Activated CD8-positive, alpha-beta memory T cell treated with anti-CD3 and anti-CD28 coated beads for 4 hours (primary cell): ENCODE measurements at places on chromosomes 5 and 9.

- DNase-seq, result no peak
These were observed 1.7 kb downstream of the PDCD1LG2 start for GRCh38 chr9:5511935-5512580.

DNA sequence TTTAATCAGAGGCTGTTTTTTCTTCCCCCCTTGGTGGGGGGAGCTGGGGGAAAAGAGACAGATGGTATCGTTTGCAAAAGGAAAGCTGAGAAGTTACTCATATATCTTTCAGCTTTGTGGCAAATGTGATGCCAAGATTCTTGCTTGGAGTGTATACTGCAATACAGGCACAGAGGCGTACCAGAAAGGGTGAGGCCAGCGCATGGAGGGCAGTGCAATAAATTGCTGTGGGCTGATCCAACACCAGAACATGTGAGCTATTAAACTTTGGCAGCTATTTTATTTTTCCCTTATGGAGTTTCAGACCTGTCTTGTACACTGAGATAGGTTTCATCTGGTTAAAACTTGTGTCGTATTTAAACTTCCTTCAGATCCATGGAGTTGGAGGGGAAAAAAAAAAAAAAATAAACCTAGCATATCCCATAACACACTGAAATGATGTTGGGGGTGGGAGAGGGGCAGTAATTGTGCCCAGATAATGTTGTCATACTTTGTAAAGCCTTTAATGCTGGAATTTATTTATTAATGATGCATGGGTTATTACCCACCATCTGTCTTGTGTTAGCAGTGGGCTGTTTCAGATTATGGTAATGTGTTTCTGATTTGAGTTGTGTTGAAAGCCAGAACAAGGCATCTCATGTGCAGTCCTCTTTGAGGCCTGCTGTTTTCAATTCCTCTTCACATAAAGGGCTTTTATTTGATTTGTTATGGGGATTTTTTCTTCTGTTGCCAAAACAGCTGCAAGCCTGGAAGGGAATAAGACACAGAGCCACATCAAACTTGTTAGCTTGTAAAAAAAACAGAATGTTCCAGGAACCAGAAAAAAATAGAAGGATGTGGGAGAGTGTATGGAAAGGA lies 891.3 kb downstream of the TLE1 start:
- DNase-seq, result no peak

DNA sequence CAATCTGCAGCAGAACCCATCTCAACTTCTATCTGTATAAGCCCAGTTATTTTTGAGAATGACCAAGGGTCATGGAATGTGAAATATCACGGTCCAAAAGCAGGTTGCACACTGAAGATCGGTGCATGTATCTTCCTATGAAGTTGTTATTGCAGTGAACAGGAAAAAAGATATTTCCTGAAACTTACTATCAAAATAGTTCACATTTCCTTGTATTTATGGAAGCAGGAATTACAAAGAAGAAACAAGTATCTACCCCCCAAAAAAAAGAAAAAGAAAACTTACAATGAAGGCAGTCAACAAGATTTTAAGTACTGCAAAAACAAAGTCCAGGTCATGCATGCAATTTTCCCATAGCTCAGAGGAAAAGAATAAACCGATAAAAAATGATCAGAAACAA lies 70.0 kb downstream of the MPDZ start:
- DNase-seq, result no peak

DNA sequence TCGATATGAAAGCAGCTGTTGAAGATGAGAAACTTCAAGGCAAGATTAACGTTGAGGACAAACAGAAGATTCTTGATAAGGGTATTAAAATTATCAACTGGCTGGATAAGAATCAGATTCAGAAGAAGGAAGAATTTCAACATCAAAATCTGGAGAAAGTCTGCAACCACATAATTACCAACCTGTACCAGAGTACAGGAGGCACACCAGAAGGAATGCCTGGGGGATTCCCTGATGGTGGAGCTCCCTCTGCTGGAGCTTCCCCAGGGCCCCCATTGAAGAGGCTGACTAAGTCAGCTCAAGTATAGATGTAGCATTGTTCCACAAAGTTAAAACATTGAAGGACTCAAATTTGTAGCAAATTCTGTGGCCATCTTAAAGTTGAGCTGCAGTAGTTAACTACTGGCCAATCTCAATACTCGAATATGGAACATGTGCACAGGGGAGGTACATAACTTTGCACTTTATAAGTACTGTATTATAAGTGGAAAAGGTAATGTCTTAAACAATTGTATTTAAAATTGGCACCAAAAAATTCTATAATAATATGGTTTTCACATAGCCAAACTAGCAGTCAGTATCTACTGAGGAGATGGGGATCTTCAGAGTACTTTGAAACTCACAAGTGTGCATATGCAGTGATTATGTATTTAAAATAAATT lies 237.5 kb downstream of the CHSY3 start:
- no peak for DNase-seq

GRCh38 chr9:79461712-79462111 lies 110.1 kb upstream of the TLE4 start:
- DNase-seq, result no peak

DNA sequence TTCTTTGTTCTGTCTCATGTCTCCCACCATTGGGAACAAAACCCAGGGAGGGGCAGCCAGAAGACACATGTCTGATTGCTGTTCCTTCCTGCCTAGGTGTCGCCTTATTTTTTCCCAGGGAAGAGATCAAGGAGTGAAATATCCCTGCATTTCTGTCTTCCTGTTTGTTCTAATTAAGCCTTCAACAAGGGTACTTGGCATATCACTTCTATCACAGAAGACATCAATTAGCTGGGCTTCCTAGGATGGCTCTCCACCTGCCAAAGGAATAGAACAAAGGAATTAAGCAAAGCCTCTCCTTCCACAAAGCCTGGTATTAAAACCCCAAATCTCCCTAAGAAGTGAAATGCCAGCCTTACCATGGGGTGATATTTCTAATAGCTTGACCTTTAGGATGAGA lies 299.5 kb upstream of the CD180 start:
- no peak for DNase-seq

DNA sequence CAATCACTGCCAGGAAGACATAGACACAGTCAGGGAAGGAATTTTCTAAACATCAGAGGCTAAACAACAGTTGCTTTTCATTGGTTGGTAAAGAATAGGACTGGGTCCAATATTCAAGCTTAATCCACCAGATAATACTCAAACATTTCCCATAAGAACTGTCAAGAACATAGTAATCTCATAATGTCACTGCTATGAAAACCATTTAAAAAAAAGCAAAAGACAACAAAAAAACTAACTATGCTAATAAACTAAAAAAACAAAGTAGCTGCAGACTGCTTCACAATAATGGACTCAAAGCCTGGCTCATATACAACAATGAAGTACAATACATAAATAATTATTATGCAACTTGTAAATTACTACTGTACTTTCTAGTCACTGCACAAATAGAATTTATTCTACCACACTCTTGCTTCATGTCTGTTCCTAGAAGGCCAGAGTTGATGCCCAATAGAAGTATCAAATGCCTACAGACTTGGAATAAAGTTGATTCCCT lies 148.7 kb downstream of the MLLT3 start:
- no peak for DNase-seq

- DNase-seq, result no peak
These were observed 148.6 kb upstream of the GAS1 start for GRCh38 chr9:87095951-87096350.

DNA sequence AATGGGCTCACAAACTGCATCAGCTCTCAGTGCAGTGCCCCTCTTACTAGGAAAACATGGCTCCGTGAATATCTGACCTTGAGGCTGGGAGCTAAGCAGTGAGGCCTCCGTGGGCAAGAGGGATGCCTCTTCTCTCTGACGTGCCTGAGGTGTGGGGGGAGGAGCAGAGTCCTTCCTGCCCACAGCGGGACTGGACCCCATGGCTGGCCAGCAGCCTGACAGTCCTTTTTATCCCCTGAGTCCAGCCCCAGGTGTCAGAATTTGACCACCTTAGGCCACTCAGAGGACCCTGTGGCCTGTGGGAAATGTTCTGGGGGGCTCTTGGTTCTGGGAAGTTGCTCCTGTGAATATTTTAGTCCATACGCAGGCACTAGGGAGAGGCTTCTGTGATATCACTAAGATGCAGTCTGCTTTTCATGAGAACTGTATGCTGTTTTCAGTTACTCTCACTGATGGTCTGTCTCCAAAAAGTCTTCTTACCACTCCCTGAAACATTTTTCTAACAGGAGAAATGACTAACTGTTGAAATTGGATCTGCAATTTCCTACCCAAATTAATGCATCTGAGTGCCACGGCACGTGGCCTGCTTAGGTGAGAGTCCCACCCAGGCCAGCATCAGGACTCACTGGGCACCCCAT lies 23.4 kb downstream of the ANGPTL2 start:
- no peak for DNase-seq

- no peak for DNase-seq
These were observed 156.5 kb downstream of the ERCC6L2 start for GRCh38 chr9:96031916-96032534.

GRCh38 chr5:168916852-168917251 lies 337.7 kb upstream of the PANK3 start:
- no peak for DNase-seq

- DNase-seq, result no peak
These were observed 30.7 kb upstream of the C5orf58 start for GRCh38 chr5:170202117-170202516.

DNA sequence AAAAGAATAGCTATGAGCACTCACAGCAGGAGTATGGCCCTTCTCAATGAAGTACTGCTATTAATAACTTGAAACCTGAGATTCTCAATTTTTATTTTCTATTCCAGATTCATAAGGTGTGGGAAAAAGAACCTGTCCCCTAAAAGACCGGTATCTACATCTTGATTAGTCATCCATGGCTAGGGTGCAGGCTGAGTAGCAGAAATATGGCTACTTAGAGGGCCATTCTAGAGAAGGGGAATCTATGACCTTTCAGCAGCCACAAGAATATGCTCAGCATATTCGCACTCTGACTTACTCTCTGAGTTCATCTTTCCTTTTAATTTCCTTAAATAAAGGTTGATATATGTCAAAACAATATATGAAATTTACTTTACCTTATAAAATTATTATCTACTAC lies 27.7 kb downstream of the WDR36 start:
- no peak for DNase-seq

GRCh38 chr9:72844440-72844768 lies 108.4 kb downstream of the ALDH1A1 start:
- no peak for DNase-seq
